ENCODE measurements at places on chromosomes 3 and 15.

DNA sequence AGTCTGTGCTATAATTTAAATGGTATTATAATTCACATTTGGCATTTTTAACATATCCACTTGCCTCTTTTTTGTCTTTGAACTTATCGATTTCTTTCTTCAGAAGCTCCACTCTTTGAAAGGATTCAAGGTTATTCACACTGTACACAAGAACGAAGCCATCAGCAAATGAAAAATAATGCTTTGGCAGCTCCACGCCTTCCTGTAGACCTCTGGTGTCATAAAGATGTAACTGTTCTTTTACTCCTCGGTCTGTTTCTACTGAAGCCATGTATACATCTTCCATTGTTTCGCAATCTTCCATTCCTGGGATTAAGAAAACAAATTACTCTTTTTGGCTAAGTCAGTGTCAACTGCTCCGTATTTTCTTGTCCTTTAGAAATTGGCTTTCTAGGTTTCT lies 16.0 kb downstream of the NKIRAS1 start:
- DNase-seq = no peak

DNA sequence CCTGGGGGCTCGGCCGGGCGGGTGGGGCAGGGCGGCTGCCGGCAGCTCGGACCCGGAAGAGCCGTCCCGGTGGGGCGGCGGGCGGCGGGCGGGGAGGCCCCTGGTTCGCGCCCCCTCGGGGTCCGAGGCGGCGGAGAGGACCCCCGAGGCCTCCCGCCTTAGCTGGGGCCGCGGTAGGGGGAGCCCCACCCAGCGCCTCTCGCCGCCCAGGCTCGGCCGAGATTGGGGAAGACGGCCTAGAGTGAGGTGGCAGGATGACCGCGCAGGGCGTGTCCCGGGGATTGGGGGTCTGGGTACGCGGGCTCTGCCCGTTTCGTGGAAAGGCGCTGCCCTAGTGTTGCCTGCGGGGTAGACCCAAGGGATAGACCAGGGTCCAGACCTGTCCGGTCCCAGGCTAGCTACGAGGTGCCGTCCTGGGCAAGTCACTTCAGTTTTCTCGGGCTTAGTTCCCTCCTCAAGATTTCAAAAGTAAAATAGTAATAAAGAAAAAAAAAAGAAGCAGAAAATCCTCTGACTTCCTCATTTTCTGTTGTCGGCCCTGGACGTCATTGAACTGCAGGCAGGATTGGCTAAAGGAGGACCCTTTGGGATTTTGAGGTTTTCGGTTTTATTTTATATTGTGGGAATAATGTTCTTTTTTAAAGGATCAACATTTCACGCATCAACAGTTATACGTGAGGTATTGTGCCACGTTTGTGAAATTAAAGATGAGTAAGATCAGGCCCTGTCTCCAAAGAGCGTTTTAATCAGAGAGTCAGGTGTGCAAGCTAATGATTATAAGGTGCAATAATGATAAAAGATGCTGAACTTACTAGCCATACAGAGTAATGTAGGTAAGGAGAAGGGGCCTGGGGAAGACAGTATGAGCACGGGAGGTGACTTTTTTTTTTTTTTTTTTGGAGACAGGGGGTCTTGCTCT lies 679 bp downstream of the IQGAP1 start:
- no peak for DNase-seq

GRCh38 chr15:64100958-64101357 lies 5.2 kb downstream of the SNX1 start:
- DNase-seq = no peak

GRCh38 chr3:37544105-37544504 lies 317.6 kb upstream of the CTDSPL start:
- no peak for DNase-seq
